Osteocyte (in vitro differentiated cells): ENCODE measurements at places on chromosomes 3 and 15. TPM values are rescaled to one million over a fixed set of nuclear protein-coding genes. Genes with fewer than 3 reads are reported as not detected.

Gene EXOG
- 17.9 and 18.4 TPM in 2 replicates for total RNA-seq

Gene AP3B2
- total RNA-seq = 0.51 TPM in 1 of 2 replicates, not detected in the other

Gene PLA2G4F
- total RNA-seq = not detected in 2 replicates

Gene UTS2B
- 0.55 and 0.75 TPM in 2 replicates for total RNA-seq

DNA sequence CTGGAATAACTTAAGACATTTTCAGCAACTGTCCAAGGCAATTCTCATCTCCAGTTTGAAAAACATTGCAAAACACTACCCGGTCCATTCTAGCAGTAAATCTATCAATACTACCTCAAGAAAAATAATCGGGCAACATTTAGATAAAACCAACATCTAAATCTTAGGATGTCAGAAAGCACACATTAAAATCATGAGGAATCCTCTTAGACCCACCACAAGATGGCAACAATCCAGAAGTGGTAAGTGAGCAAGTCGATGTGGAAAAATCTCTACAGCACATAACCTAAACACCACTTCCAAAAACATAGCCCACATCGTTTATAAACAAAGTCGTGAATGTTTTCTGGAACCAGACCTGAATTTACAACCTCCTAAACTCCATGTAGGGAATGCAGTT lies 5.7 kb downstream of the PLCH1 start:
- no peaks in the 10 kb centered on the region for H3K36me3 ChIP-seq
- peaks cover 60% of the 10 kb centered on the region for H3K27me3 ChIP-seq
- no peak overlapping the region for H3K27ac ChIP-seq
- no peak for DNase-seq
- no peak overlapping the region for H3K4me3 ChIP-seq
- peaks cover 8% of the 10 kb centered on the region for H3K4me1 ChIP-seq

DNA sequence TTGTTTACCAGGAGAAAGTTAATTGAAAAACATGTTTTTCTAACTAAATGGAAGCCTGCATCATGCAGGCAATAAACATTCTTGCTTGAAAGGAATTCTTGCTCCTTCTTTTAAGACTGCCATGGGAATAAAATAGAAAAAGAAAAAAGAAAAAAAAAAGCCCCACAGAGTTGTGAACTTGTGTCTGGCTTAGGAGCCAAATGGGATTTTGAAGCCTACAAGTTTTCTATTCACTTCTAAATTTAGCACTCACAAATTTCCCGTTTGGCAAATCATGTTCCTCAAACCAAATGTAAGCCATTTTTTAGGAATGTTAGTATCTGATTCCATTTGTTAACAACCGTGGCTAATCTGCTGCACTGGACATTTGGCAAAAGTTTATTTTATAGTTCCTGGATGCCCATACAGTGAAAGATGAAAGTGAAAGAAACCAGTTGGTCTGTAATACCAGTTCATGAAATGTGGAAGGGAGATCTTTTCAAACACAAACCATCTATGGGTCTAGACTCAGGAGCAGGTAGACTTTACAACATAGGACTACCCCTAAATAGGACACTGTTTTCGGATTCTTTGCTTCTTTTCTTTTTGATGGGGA lies 133.8 kb upstream of the GMNC start:
- H3K36me3 ChIP-seq = no peaks in the 10 kb centered on the region
- no peak overlapping the region for H3K4me3 ChIP-seq
- peaks cover 2% of the 10 kb centered on the region for H3K27me3 ChIP-seq
- no peak for DNase-seq

DNA sequence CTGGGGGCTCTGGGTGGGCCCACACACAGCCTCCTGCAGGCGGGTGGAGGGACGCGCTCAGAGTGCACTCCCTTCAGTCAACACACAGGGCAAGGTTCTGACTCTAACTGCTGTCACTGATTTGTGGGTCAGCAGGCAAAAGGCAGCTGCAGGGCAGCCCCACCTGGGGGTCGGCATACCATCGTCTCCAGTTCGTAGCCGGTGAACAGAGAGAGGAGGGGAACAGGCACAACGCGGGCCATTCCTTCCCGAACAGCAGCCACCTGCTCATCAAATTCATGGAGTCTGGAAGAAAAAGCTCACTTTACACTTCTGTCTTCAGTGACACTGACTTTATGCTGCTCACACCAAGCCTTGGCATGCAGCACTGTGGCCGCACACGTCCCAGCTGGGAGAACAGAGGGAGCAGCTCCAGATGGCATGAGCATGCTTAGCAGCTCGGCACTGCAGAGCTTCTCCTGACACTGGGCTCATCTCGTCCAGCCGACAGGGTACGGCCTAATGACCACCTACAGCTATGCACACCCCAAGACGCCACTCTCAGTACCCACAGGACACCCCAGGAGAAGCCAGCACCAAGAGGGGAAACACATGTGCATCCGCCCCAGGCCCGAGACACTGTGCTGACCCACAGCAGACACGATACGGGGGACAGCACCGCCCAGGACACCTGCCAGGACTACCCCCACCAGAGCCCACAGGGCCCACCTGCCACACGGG lies 14.4 kb upstream of the OCA2 start:
- peaks cover 46% of the 10 kb centered on the region for H3K36me3 ChIP-seq
- no peaks in the 10 kb centered on the region for H3K27me3 ChIP-seq
- H3K4me1 ChIP-seq = peaks cover 5% of the 10 kb centered on the region
- peak; percentile 72 for DNase-seq
- H3K4me3 ChIP-seq = no peak overlapping the region
- no peak overlapping the region for H3K27ac ChIP-seq

- no peaks in the 10 kb centered on the region for H3K27me3 ChIP-seq
- no peak overlapping the region for H3K27ac ChIP-seq
- H3K4me3 ChIP-seq = no peak overlapping the region
- peaks cover 19% of the 10 kb centered on the region for H3K36me3 ChIP-seq
Observed at GRCh38 chr3:170903123-170903522, 5.3 kb downstream of the EIF5A2 start.

DNA sequence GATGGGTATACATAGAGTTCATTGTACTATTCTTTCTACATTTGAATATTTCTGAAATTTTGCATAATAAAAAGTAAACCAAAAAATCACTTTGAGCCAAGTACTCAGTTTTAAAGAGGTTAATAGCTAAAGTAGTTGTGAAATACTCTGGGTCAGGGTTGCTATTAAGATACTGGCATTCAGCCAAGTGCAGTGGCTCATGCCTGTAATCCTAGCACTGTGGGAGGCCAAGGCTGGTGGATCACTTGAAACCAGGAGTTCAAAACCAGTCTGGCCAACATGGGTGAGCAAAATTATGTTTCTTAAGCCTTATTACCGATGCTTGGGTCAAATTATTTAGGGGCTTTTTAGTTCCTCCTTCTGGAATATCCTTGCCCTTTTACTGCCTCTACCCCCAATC lies 122.0 kb upstream of the MELTF start:
- H3K4me1 ChIP-seq = peaks cover 20% of the 10 kb centered on the region
- H3K27me3 ChIP-seq = no peaks in the 10 kb centered on the region
- peaks cover 39% of the 10 kb centered on the region for H3K36me3 ChIP-seq
- no peak overlapping the region for H3K4me3 ChIP-seq
- no peak for DNase-seq

- peaks cover 17% of the 10 kb centered on the region for H3K36me3 ChIP-seq
- peaks cover 32% of the 10 kb centered on the region for H3K4me1 ChIP-seq
- no peak for DNase-seq
Observed at GRCh38 chr3:37171144-37171543, 3.2 kb downstream of the LRRFIP2 start.

GRCh38 chr15:96264351-96264798 lies 66.1 kb upstream of the NR2F2 start:
- H3K27me3 ChIP-seq = no peaks in the 10 kb centered on the region
- H3K4me1 ChIP-seq = peaks cover 23% of the 10 kb centered on the region
- DNase-seq = no peak
- H3K4me3 ChIP-seq = no peak overlapping the region
- H3K36me3 ChIP-seq = peaks cover 56% of the 10 kb centered on the region
- no peak overlapping the region for H3K27ac ChIP-seq

GRCh38 chr3:81245043-81245442 lies 516.4 kb downstream of the GBE1 start:
- no peaks in the 10 kb centered on the region for H3K36me3 ChIP-seq
- H3K27ac ChIP-seq = no peak overlapping the region
- no peak overlapping the region for H3K4me3 ChIP-seq
- peaks cover 9% of the 10 kb centered on the region for H3K4me1 ChIP-seq
- no peak for DNase-seq

GRCh38 chr3:8888301-8888915 lies 74.9 kb downstream of the RAD18 start:
- H3K36me3 ChIP-seq = peaks cover 3% of the 10 kb centered on the region
- no peak for DNase-seq
- peak overlapping the region; percentile 52 for H3K4me3 ChIP-seq
- peak overlapping the region; percentile 87 for H3K27ac ChIP-seq
- H3K27me3 ChIP-seq = no peaks in the 10 kb centered on the region

DNA sequence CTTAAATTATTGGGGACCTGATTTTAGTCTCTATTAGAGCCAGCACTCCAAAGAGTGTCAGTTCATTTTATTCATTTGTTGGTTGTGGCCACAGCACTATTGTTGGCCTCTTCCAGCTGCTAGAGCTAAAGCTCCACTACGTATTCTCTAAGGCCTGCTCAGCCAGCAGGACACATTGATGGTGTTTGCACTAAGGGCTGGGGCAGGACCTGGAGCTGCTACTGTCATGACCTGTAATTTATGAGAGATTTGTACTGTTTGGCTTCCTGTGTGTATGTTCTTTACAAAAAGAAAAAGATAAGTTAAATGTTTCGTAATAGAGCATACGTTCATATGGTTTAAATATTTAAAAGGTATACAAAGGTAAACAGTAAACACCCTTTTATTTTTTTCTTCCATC lies 8.1 kb downstream of the GFM1 start:
- no peak for DNase-seq
- H3K4me1 ChIP-seq = no peaks in the 10 kb centered on the region
- H3K36me3 ChIP-seq = peaks cover 41% of the 10 kb centered on the region

GRCh38 chr3:111904376-111905241 lies 45.5 kb downstream of the PHLDB2 start:
- H3K36me3 ChIP-seq = peaks cover 58% of the 10 kb centered on the region
- no peak overlapping the region for H3K4me3 ChIP-seq
- no peak for DNase-seq
- peaks cover 33% of the 10 kb centered on the region for H3K4me1 ChIP-seq

DNA sequence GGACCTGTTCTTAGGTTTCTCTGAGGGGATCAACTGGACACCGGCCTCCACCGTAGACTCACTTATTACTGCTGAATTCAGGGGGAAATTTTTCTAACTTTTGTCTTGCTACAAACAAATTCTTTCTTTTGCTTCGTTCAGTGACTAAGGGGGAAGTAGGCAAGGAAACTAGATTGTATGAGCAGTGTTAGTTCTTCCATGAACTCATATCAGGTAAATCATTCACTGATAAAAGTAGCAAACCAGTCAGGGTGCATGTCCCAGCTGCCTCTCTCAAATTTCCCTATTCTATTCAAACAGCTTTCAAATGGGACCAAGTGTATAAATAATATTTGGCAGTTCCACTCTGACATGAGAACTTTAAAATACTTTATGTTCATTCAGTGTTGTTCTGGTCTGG lies 7.3 kb upstream of the CCDC13 start:
- no peaks in the 10 kb centered on the region for H3K4me1 ChIP-seq
- no peak overlapping the region for H3K4me3 ChIP-seq
- H3K27ac ChIP-seq = no peak overlapping the region
- peaks cover 13% of the 10 kb centered on the region for H3K36me3 ChIP-seq
- DNase-seq = no peak
